Activated naive CD4-positive, alpha-beta T cell treated with anti-CD3 and anti-CD28 coated beads, Interleukin-2, amount 10 ng/mL, durations not matched to agents 7 days and 5 days (primary cell): ENCODE measurements at places on chromosomes 7 and 10.

GRCh38 chr7:49099587-49100326, 175.4 kb downstream of the CDC14C start:
- DNase-seq: no peak

GRCh38 chr10:124700293-124701037, 43.7 kb downstream of the FAM53B start:
- DNase-seq: no peak

- no peak for DNase-seq
These were observed 13.8 kb upstream of the HOXA2 start for GRCh38 chr7:27116031-27116961.

GRCh38 chr10:48492201-48492600, 112.7 kb downstream of the ARHGAP22 start:
- DNase-seq: no peak

DNA sequence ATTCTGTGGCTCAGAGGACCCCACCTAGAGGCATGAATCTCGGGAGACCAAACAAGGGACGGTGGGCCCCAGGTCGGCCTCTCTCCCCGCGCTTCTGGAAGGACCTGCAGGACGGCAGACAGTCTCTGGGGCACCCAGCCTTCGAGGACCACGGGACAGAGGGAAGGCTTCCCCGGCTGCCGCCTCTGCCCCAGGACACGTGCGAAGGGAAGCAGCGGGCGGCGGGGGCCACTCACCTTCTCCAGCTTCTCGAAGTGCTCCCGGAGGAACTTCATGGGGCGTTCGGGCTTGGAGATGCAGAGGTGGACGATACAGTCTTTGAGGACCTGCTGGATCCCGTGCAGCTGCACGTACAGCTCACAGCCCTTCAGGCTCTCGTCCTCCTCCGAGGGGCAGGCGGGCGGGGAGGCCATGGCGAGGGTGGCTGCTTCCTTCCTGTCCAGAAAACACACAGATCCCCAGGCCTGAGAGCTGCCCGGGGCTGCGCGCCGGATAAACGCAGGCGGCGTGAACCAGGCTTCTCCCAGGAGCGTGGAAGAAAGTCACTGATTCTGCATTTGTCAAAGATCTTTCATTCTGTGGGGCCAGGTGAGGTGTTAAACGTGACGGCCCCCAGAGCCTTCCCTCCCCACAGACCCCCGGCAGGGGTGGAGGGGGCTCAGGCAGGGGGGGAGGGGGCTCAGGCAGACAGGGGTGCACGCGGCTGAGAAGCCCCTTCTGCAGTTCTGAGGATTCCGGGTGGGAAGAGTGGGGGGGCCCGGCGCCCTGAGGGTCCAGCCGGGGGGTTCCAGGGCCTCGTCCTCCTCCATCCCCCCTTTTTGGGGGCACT, 15.2 kb upstream of the DNAAF5 start:
- DNase-seq: no peak

- no peak for DNase-seq
These were observed 172.9 kb upstream of the GRM3 start for GRCh38 chr7:86470763-86471162.

- DNase-seq: no peak
These were observed 72.9 kb downstream of the PLXNA4 start for GRCh38 chr7:132503415-132503814.

DNA sequence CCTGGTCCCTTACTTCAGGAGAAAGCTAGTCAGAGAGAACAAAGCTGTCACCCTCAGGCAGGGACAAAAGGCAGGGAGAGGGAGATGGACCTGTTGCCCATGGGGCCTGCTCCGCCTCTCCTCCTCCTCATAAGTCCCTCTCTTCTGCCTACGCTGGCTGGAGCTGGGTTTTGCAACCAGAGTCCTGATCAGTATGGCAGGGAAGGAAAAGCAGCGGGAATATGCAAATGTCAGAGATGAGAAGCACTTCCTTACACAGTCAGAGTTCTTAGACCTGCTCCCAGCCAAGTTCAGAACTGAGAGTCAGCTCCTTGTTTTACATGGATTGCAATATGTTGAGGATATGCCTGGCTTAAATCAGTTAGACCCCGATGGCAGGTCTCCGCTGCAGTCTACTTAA, 231.1 kb downstream of the ADAM12 start:
- no peak for DNase-seq

- no peak for DNase-seq
These were observed 164.9 kb downstream of the TMEM178B start for GRCh38 chr7:141238596-141239243.

DNA sequence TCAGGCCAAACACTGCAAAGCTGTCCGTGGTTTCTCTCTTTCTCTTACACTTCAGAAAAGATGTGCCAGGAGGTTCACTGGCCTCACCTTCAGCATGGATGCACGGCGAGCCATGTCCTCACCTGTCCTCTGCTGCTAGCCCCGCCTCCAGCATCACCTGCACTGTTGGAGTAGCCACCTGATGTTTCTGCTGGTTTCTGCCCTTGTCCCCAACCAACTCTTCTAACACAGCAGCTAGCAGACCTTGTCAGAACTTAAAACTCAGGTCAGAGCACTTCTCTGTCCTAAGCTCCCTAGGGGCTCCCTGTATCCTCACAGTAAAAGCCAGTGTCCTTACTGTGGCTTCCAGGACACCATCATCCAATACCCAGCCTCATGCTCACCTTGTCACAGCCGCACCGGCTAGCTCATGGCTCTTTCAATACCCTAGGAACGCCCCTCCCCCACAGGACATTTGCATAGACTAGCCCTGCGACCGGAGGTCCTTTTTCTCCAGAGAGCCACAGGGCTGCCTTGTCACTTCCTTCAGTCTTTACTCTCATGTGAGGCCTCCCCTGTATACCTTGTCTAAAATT, 15.2 kb downstream of the PALD1 start:
- DNase-seq: no peak

DNA sequence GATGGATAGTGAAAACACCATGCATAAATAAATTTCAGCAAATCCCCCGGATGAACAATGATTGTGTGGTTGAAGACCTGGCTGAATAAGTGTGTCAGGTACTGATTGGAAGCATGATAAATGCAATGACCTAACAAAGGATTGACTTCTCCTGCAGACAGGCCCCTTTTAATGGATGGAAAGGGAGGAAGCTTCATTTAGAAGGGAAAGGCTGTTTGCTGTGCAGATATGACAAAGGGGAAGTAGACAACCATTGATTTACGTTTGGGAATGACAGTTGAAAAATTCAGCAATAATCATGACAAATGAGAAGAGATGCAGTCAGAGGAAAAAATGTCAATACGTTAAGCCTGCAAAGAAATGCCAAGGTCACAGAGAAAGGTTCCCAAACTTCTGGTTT, 503.8 kb downstream of the LRMDA start:
- no peak for DNase-seq

DNA sequence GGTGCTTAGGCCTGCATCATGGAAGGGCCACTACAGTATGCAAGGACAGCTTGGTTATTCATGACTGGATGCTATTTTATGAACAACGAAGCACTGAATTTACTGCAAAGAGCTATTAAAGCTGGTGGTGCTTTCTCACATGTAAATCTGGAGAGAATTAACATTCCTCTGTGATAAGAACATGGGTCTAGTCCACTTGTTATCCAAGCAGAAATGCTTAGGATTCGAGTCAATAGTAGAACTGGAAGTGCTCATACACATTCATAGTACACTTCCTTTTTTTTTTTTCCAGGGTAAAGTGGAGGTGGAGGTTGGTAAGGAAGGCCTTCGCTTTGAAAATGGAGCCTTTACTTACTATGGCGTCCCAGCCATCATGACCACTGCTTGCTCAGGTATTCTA, 35.0 kb downstream of the CNNM1 start:
- no peak for DNase-seq

GRCh38 chr10:29946953-29947700, 112.3 kb downstream of the JCAD start:
- DNase-seq: no peak

DNA sequence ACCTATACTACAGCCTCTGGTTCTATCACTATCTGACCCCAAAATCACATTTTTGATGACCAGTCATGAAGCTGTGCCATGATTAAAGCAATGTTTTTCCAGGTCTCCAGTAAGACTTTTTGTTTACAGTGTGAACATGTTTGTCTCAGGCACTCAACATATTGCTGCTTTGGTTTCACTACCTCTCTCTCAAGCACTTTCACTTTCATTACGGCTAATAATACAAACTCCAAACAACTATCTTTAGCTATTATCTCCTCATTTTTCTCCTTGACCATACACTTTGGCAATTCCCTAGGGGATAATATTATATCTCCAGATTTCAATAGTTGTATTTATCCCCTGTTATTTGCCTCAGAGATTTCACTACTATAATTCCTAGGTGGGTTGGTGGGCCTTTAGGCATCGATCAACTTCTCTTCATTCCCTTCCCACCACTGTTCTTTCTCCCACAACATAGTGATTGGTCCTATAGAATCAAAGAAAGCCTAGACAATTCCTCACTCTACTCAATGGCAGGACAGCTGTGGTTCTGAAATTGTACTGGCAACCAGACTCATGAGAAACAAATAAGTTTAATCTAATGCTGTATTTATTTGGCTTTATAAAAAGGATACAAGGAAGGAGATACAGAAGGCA, 261.4 kb upstream of the ZWINT start:
- DNase-seq: no peak

GRCh38 chr7:26553582-26553981, 261.9 kb downstream of the SNX10 start:
- no peak for DNase-seq

- DNase-seq: no peak
These were observed 66.3 kb upstream of the CYTH3 start for GRCh38 chr7:6338551-6339274.

GRCh38 chr7:372546-372931, 82.6 kb downstream of the FOXL3 start:
- peak; percentile 11 for DNase-seq

GRCh38 chr7:44547536-44548231, 6.6 kb upstream of the NPC1L1 start:
- no peak for DNase-seq

DNA sequence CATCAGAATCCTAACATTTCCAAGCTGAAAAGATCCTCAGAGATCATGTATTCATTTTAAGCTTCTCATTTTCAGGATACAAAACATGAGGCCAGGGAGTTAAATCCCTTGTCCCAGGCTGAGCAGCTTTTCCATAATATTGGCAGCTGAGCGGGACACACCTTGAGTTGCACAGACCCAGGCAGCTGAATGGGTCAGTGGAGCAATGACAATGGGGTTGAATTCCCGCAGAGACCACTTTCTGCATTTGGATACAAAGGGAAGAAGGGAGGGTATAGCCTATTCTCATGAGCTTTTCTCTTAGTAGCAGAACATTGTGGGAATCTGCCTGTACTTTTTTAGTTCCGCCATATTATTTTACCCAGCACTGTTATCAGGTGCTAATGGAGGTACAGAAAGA, 49.5 kb downstream of the PRR15 start:
- DNase-seq: no peak

DNA sequence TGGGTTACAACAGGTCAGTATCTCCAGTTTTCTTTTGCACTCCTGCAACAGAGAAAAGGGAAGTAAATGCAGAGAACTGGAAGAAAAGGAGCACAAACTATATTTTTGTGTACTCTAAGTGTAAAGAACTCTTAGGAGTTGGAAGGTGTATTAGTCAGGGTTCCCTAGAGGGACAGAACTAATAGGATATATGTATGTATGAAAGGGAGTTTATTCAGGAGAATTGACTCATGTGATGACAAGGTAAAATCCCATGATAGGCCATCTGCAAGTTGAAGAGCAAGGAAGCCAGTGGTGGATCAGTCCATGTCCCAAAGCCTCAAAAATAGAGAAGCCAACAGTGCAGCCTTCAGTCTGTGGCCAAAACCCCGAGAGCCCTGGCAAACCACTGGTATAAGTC, 22.6 kb upstream of the RAB18 start:
- DNase-seq: no peak

DNA sequence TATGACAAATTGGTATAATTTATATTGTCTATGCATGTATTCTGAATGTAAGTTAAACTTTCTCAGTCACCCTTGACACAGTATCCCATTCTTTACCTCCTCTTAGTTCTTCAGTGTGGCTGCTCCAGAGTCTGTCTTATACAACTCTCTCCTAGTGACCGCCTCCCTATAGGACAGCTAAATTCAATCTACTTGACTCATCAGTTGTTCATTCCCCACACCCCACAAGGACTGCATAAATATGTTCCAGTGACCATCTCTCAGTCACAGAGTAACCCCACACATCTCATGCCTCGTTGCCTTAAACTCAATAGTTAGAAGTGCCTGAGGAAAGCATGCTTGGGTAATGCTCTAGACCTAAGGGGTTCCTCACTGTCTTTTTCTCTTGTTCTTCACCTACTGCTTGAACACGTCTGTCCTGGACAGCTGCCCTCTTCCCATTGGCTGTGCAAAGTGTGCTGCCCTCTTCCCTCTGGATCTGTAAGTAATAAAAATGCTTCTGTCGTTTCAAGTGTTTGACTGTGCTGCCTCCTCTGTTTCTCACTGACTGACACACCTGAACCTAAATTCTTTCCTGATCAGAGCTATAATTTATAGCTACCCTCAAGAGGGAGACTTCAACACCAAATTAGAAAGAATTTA, 494.6 kb upstream of the GRM3 start:
- DNase-seq: no peak

DNA sequence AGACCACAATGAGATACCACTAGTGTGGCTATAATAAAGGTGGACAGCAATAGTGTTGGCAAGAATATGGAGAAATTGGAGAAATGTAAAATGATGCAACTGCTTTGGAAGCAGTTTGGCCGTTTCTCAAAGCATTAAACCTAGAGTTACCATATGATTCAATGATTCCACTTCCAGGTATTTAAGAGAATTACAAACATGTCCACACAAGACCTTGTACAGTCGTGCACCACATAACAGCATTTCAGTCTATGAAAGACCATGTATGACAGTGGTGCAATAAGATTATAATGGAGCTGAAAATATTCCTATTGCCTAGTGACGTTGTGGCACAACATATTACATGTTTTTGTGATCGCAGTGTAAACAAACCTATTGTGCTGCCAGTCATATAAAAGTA, 29.6 kb downstream of the CCDC172 start:
- DNase-seq: no peak

DNA sequence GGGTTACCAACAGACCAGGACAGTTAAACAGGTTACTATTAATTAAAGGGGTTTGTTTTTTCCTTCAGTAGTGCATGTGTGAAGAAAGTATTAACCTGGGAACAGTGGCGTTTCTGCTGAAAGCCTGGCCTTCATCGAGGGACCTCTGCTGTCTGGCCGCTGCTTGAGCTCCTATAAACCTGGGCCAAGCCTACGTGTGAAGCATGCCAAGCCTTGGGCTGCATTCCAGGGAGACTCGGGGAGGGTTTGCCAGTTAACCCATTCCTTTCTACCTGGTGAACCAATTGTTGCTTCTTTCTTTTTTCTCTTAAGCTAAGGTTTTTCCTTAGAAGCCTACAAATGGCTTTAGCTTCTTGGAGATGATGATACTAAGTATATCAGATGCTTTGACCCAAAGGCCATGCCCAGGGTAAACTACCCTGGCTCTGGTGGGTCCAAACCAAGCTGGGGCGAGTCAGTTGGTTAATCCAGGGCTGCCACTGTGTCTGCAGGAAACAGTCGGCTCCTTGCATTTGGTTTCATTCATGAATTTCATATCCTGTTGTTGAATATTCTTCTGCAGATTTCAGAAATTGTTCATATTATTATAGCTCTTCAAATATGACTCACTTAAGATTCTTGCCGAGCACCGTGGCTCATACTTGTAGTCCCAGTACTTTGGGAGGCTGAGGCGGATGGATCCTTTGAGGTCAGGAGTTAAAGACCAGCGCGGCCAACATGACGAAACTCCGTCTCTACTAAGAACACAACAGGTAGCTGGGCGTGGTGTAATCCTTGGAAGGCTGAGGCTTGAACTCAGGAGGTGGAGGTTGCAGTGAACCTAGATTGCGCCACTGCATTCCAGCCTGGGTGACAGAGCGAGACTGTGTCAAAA, 23.8 kb downstream of the PFKP start:
- no peak for DNase-seq
